A549 treated with Mapracorat at 1 μM for 4 hours (cell line): ENCODE measurements at places on chromosomes 16 and 17. TPM values are rescaled to one million over a fixed set of nuclear protein-coding genes. Genes with fewer than 3 reads are reported as not detected.

The NOL3 gene
- total RNA-seq, result 73.1 to 97.4 TPM (median 92.2 TPM) in 5 replicates

The KRT39 gene
- total RNA-seq, result not detected in 5 replicates

The SMARCD2 gene
- total RNA-seq, result 52.0 to 62.8 TPM (median 57.0 TPM) in 5 replicates

The C17orf107 gene
- 0.16 to 0.48 TPM (median 0.28 TPM) in 5 replicates for total RNA-seq
